ENCODE measurements at places on chromosomes 7 and 10.

GRCh38 chr10:112758961-112759360 is 191.1 kb upstream of the TCF7L2 start:
- DNase-seq: no peak

DNA sequence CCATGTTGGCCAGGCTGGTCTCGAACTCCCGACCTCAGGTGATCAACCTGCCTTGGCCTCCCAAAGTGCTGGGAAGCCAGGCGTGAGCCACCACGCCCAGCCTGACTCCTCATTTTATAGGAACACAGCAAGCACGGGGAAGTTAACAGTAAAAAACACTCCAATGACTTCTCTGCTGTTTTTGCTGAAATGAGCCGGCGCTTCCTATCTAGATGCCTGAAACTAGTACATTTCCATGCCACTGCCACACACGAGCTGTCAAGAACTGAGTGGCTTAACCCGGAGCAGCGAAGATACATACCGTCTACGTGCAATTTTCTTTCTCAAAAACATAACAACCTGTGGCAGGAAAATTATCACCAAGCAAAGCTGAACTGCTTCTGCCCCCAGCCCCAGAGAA is 16.8 kb downstream of the DAGLB start:
- no peak for DNase-seq

GRCh38 chr10:87054373-87055295 is 34.5 kb downstream of the FAM25A start:
- no peak for DNase-seq

DNA sequence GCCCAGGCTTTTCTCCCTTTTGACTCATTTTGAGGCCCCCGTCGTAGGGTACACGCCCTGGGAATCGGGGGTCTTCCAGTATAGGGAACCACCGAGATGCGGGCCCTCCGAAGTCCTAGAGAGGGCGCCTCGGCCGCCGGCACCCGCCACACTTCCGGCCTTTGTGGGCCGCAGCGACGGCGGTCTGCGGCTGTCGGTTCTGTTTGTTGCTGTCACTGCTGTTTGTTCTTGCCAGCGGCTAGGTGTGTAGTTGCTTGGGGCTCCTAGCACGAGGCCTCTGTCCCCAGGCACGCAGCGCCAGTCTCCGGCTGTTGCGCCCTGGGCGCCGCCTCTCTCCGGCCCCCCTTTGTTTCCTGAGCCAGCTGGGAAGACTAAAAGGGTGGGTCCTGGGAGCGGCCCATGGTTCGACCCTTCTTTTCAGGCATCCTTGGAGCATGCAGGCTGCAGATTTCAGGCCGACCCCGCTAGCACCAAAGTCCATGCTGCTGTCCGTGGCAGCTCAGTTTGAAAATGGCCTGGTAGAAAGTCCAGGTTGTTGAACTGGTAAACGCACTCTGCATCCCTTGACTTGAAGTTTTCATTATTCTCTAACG is 17.8 kb upstream of the ZKSCAN1 start:
- DNase-seq: peak; percentile 78

GRCh38 chr7:155578016-155578415 is 31.7 kb upstream of the CNPY1 start:
- no peak for DNase-seq

DNA sequence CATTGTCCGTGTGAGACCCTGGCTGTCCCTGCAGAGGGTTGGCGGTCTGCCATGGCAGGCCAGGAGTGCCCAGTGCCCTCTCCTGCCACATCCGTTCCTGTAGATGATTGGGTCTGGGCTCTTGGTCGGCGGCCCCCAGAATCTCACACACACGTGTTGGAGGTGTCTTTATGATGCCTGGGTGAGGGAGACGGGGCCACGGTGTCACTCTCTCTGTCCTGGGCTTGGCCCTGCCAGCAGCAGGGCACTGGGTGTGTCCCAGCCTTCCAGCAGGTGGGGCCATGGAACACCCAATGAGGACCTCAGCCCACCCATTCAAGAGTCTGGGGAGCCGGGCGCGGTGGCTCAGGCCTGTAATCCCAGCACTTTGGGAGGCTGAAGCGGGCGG is 30.2 kb downstream of the UNC5B start:
- DNase-seq: no peak

- no peak for DNase-seq
Measured at GRCh38 chr10:14508725-14509124, 178.0 kb upstream of the FRMD4A start.

DNA sequence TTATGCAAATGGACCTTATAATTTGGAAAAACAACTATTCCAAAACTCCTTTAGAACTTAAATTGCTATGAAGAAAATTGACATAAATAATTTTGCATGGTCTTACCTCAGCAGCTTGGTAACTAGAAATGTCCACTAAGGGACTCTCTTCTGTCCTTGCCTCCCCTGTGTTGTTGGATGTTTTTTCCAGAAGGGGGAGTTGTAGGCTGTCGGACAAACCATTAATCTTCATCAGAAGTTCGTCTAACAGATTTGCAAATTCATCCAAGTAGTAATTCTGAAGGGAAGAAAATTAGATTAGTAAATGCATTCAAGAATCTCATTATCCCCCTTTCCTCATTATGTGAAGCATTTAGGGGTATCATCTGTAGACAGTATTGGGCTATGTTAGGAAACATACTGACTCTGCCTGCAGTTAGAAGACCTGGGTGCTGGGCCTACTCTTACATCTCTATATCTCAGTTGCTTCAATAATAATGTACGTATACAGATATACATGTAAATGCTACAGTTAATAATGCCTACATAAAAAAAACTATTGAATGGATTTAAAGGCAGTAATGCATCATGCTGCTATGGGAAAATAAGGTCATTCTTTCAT is 155.6 kb downstream of the PKD1L1 start:
- no peak for DNase-seq

DNA sequence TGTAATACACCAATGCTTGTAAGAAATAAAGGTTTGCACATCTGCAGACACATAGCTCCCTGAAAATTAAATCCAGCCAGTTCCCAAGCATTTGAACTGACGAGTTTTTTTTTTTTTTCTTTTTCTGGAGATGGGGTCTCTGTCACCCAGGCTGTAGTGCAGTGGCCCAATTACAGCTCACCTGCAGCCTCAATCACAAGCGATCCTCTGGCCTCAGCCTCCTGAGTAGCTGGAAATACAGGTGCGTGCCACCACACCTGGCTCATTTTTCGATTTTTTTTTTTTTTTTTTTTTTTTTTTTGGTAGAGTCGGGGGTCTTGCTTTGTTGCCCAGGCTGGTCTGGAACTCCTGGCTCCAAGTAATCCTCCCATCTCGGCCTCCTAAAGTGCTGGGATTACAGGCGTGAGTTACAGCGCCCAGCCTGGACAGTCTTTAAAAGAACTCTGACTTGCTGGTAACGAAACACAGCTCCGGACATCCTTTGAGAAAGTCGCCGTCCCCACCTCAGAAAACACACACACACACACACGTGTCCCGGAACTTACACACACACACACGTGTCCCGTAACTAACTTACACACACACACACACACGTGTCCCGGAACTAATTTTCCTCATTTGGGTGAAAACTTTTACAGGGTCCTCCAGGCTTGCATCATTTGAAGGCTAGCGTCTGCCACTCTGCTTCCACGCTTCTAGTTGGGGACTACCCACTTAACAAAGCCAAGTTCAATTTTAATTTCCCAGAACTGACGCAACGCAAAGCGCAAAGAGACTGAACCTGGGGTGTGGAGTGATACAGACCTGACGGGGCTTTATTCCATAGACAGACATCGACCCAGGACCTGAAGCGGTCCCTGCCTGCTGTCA is 18.6 kb downstream of the OCM2 start:
- no peak for DNase-seq

- no peak for DNase-seq
Measured at GRCh38 chr7:153935095-153935494, 117.1 kb upstream of the DPP6 start.
